ENCODE measurements at places on chromosomes 2 and 18.
A peak's percentile ranks its signal among the peaks of the same experiment; 100 is the strongest.

GRCh38 chr2:47452761-47453160, 49.8 kb downstream of the MSH2 start:
- H3K36me3 ChIP-seq = peaks cover 93% of the 10 kb centered on the region
- H3K4me1 ChIP-seq = no peaks in the 10 kb centered on the region
- H3K4me3 ChIP-seq = no peak overlapping the region
- no peak for DNase-seq
- H3K27ac ChIP-seq = no peak overlapping the region

DNA sequence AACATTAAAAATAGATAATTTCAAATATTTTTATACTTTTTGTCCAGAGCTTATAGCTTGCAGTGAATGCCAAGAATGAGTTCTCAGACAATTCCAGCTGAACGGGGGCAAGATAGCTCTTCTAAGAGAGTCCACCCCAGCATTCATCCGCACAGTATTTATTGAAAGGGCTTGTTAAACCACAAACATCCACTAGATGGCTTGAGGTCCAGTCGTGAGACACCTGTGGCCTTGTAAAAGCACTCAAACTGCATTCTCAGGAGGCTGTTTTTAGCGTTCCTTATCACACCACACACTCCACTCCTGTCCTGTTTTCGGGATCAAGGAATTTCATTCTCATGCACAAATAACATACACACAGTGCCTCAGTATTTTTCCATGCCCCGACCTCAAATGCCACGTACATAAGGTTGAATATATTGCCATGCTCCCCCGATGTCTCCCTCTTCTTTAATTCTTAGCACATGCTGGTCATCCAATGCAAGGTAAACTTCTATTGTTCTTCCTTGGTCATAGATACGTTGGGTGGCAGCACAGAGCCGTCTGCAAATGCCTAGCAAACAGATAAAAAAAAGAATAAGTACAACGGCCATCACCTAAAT, 47.4 kb downstream of the DNAJC10 start:
- no peaks in the 10 kb centered on the region for H3K27me3 ChIP-seq
- peak; percentile 30 for DNase-seq
- peaks cover 1% of the 10 kb centered on the region for H3K4me1 ChIP-seq
- peaks cover 98% of the 10 kb centered on the region for H3K36me3 ChIP-seq
- no peak overlapping the region for H3K4me3 ChIP-seq

DNA sequence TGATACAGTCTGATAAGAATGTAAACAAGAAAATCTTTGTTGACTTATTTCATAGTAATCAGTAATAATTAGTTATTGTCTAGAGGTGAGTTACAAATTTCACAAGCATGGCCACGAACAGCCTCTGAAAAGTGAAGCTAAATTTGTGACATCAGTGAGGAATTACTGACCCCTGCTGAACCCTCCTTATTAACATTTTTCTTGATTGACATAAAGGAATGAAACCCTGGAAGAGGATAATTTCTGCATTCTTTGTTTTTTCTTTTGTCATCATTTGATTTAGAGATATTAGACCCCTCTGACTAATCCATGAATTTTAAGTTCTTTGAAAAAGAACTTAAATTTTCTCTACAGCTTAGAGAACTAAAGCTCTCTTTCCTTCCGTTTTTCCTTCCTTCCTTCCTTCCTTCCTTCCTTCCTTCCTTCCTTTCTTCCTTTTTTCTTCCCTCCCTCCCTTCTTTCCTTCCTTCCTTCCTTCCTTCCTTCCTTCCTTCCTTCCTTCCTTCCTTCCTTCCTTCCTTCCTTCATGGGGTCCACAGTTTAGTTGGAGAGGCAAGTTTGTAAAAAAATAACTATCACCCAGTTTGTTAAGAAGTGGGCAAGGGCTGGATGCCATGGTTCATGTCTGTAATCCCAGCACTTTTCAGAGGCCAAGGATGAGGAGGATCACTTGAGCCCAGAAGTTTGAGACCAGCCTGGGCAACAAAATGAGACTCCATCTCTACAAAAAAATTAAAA, 387.0 kb downstream of the MTX2 start:
- H3K4me3 ChIP-seq = no peak overlapping the region
- no peaks in the 10 kb centered on the region for H3K36me3 ChIP-seq
- H3K27ac ChIP-seq = no peak overlapping the region
- H3K27me3 ChIP-seq = no peaks in the 10 kb centered on the region
- no peak for DNase-seq

GRCh38 chr2:16167451-16167861, 227.1 kb downstream of the MYCN start:
- H3K4me1 ChIP-seq = peaks cover 22% of the 10 kb centered on the region
- H3K27me3 ChIP-seq = no peaks in the 10 kb centered on the region
- H3K36me3 ChIP-seq = no peaks in the 10 kb centered on the region
- H3K4me3 ChIP-seq = no peak overlapping the region

DNA sequence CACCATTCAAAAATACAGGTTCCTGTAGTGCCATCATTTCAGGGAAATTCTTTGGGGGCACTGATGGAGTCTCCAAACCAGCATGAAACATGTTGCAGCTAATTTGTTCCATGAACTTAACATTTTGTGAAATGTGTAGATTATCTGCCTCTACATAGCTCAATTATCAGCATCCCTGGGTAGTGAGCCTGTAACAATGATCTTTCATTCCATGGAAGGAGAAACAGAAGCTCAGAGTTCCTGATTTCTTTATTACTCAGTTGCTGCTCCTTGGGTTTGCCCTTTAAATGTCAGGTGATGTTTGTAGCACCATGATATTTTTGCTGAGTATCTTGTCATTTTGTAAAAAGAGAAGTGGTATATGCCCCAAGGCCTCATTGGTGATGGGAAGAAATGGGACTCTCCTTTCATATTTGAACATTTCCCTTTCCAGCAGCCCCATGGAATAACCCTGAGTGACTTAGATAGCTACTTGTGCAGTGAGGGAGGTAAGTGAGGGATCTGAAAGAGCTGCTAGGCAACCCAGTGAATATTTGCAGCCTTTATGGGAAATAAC, 146.9 kb downstream of the CERS6 start:
- H3K4me1 ChIP-seq = no peaks in the 10 kb centered on the region
- no peak for DNase-seq
- no peaks in the 10 kb centered on the region for H3K27me3 ChIP-seq
- no peak overlapping the region for H3K4me3 ChIP-seq

- no peak for DNase-seq
- no peaks in the 10 kb centered on the region for H3K36me3 ChIP-seq
- H3K4me1 ChIP-seq = peaks cover 13% of the 10 kb centered on the region
- H3K27me3 ChIP-seq = no peaks in the 10 kb centered on the region
- H3K4me3 ChIP-seq = no peak overlapping the region
- H3K27ac ChIP-seq = no peak overlapping the region
Measured at GRCh38 chr2:127100251-127101047, 6.5 kb downstream of the BIN1 start.

DNA sequence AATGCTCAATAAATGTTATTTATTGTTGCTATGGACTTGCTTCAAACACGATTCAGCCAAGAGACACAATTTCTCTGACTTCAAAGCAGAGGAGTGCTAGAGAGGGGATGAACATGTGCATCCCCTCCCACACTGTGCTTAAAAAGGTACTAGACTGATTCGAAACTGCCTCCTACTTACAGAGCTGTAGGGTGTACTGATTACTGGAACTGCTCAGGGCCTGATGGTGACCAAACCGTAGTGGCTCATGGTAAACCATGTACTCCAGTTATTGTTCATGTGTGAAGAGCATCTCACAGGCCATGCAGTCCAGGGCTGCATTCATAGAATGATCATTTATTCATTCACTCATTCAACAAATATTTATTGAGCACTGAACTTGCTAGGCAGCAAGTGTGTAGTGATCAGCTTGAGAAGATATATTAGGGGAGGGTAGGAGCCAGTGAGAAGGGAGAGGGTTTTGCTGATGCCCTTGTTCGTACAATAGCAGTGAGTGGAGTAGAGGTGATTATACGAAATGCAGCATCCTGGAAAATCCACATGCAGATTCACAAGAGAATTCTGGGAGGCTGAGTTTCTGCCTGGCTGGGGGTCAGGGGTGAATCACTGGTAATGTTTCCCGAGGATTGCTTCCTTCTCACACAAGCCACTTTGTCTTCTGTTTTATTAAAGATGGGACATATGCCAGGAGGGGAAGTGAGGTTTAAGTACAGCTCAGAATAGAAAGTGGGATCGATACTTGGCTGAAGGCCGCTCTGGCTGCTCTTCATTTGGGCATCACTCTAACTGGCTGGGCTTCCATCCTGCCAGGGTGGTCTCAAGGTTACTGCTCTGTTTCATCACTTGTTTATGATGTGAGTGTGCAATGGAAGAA, 245.4 kb downstream of the RAD51AP2 start:
- no peak for DNase-seq
- H3K4me3 ChIP-seq = no peak overlapping the region
- no peak overlapping the region for H3K27ac ChIP-seq
- H3K4me1 ChIP-seq = no peaks in the 10 kb centered on the region
- no peaks in the 10 kb centered on the region for H3K36me3 ChIP-seq

- DNase-seq = no peak
- no peak overlapping the region for H3K27ac ChIP-seq
- peaks cover 16% of the 10 kb centered on the region for H3K4me1 ChIP-seq
- peaks cover 2% of the 10 kb centered on the region for H3K36me3 ChIP-seq
- no peak overlapping the region for H3K4me3 ChIP-seq
Measured at GRCh38 chr2:15557887-15558311, 3.2 kb downstream of the NBAS start.

GRCh38 chr2:151114874-151115273, 146.8 kb downstream of the RBM43 start:
- no peak for DNase-seq
- no peaks in the 10 kb centered on the region for H3K4me1 ChIP-seq
- H3K4me3 ChIP-seq = no peak overlapping the region
- H3K27ac ChIP-seq = no peak overlapping the region

Measured in neuronal stem cell (in vitro differentiated cells).